Activated T-helper 1 cell treated with anti-CD3 and anti-CD28 coated beads, Interleukin-12 subunit alpha, Interleukin-12 subunit beta, Interleukin-2, Interleukin-4 antibody, amounts not matched to agents 30 ng/mL and 10 ng/mL and 1 ng/mL, durations not matched to agents 14 hours and 24 hours and 36 hours (primary cell): ENCODE measurements at places on chromosomes 1 and 21. TPM values are rescaled to one million over a fixed set of nuclear protein-coding genes. Genes with fewer than 3 reads are reported as not detected.

SPRR2A gene
- total RNA-seq: not detected in 2 replicates

SWT1 gene
- total RNA-seq: 1.3 and 2.3 TPM in 2 replicates

PLA2G2C gene
- 0.44 and 0.65 TPM in 2 replicates for total RNA-seq

NPL gene
- 6.4 and 6.9 TPM in 2 replicates for total RNA-seq

- peak; percentile 52 for DNase-seq
- no peaks in the 10 kb centered on the region for H3K36me3 ChIP-seq
- no peaks in the 10 kb centered on the region for H3K4me1 ChIP-seq
These were observed 32.3 kb downstream of the KIAA2013 start for GRCh38 chr1:11893907-11894251.

- H3K4me3 ChIP-seq: no peak overlapping the region
- peaks cover 41% of the 10 kb centered on the region for H3K27me3 ChIP-seq
- no peaks in the 10 kb centered on the region for H3K36me3 ChIP-seq
- no peak for DNase-seq
- peaks cover 10% of the 10 kb centered on the region for H3K4me1 ChIP-seq
These were observed 47.3 kb upstream of the BCL10 start for GRCh38 chr1:85323770-85324169.

DNA sequence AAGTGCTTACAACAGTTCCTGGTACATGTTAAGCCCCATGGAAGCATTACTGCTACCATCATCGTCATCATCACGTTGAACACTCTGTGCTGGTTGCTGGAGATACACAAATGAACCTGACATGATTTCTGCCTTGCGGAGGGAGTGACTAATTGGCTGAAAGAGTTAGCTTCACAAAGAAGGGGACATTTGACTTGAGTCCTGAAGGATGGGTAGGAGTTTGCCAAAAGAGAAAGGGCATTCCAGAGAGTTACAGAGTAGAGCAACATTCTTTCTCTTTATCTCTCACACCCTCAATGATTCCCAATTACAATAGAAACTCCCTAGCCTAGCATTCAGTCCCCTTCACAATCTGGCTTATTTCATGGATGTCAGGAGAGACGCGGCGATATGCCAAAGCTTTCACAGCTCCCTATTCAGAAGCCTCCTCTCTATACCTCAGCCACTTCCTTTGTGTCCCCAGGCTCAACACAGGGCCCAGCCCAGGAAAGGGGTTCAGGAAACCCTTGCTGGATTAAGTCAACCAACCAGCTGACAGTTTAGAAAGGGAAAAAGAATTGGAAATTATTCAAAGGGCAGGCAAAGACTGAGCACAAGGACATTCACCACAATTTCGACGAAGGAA, 38.0 kb downstream of the SLC1A7 start:
- H3K36me3 ChIP-seq: no peaks in the 10 kb centered on the region
- no peak overlapping the region for H3K27ac ChIP-seq
- no peak overlapping the region for H3K4me3 ChIP-seq
- DNase-seq: no peak
- H3K4me1 ChIP-seq: peaks cover 13% of the 10 kb centered on the region

- no peak overlapping the region for H3K27ac ChIP-seq
- H3K27me3 ChIP-seq: no peaks in the 10 kb centered on the region
- H3K4me3 ChIP-seq: no peak overlapping the region
- peaks cover 20% of the 10 kb centered on the region for H3K36me3 ChIP-seq
These were observed 7.6 kb downstream of the RSBN1 start for GRCh38 chr1:113804421-113805255.

- DNase-seq: no peak
- peaks cover 4% of the 10 kb centered on the region for H3K36me3 ChIP-seq
- H3K27me3 ChIP-seq: peaks cover 53% of the 10 kb centered on the region
- peak within 1 kb of the TSS; percentile 85 for H3K4me3 ChIP-seq
- peak within 1 kb of the TSS; percentile 71 for H3K27ac ChIP-seq
These were observed at the start of gene GPR161 for GRCh38 chr1:168136709-168137514. Gene GPR161, minus strand, starts transcription at chr1:168136930. Its CDS starts 32,080 bp downstream, at chr1:168104850.

DNA sequence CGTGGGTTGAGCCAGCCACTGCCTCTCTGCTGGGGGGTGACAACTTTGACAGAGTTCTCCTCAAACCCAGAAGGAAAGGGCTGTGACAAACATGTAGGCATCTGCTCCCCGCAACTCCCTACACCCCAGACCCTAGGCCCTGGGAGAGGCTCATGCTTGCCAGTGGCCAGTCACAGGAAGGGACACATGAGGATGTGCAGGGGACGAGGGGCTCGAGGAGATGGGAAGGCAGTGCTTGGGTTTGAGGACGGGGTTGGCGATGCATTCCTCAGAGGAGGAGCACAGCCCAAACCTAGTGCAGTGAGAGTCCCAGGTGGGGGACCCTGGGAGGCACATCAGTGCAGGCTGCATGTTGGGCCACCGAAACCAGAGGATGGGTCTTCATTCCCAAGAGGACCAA, 62.1 kb downstream of the STUM start:
- H3K4me1 ChIP-seq: no peaks in the 10 kb centered on the region
- H3K27ac ChIP-seq: no peak overlapping the region
- DNase-seq: no peak
- H3K27me3 ChIP-seq: peaks cover 7% of the 10 kb centered on the region

GRCh38 chr1:87274851-87275250, 53.8 kb upstream of the LMO4 start:
- H3K27me3 ChIP-seq: peaks cover 3% of the 10 kb centered on the region
- no peak overlapping the region for H3K27ac ChIP-seq
- H3K4me1 ChIP-seq: no peaks in the 10 kb centered on the region
- no peak for DNase-seq
- H3K36me3 ChIP-seq: no peaks in the 10 kb centered on the region
- H3K4me3 ChIP-seq: no peak overlapping the region
